CD14-positive monocyte (primary cell): ENCODE measurements at places on chromosomes 3 and 15.
A peak's percentile ranks its signal among the peaks of the same experiment; 100 is the strongest.

DNA sequence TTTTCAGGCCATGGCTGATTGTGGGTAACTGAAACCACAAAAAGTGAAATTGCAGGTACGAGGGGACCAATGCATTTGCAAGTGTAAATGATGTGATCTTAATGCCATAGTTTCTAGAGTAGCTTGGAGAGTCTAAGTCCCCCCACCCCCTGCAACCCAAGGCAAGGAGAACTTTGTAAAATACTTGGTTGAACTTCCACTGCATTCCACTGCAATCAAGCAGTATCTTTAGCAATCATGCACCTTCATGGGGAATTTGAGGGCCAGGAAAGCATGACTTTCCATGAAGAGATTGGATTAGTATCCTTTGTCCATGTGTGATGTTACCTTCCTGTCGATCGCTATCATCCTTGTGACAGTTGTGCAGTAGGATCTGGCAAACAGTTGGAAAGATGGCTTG lies 11.4 kb upstream of the CYP8B1 start:
- no peak for DNase-seq

DNA sequence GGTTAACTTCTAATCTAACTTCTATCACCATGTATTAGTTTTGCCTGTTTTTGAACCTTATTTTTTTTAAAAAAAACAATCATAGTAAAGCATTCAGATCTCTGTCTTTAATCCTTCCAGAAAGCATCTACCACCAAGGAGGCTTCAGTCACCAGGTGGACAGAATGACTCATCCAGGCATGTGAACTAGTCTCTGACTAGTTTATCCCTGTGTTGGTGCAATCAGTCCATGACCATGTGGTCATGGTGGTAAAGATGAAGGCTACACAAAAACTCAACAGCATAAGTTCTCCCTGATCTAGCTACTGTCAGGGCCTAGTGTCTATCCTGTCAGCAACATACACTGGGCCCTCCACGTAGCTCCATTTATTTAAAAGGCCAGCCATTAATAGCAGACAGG lies 750.6 kb downstream of the AGBL1 start:
- DNase-seq: no peak

DNA sequence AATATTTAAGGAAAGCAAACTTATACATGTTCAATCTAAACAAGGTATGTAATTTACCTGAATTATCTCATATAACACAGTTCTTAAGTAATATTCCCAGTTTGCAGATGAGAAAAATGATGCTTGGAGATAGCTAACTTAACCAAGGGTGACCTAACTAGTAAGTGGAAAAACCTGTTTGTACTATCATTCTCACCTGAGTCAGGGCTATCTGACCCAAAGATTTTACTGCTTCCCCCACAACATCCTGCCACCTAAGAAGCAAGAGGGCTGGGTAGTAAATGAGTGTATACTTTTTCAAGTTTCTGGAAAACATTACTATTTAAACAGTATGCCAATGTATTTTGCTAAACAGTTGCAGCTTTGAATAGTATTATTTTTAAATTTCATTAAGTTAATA lies 10.6 kb downstream of the TP63 start:
- DNase-seq: no peak

- no peak for DNase-seq
Measured at GRCh38 chr3:136189043-136189442, 7.1 kb downstream of the MSL2 start.

DNA sequence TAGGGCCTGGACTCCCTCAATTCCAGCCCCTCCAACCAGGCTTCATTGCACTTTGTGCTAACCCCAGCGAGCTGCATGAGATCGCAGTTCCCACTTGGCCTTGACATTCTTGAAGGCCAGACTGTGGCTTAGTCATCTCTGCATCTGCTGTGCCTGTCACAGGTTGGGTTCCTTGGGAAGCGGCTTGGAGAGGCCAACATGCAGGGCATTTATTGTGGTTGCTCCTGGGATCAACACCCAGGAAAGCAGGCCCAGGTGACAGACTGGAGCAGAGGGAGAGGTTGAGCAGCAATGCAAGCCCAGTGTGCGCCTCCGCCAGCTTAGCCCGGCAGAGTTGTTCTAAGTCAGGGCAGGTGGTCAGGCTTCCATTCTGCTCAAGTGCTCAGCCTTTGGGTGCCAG lies 10.5 kb downstream of the ABCF3 start:
- DNase-seq: no peak

- DNase-seq: no peak
Measured at GRCh38 chr3:58095603-58096138, 87.4 kb downstream of the FLNB start.

DNA sequence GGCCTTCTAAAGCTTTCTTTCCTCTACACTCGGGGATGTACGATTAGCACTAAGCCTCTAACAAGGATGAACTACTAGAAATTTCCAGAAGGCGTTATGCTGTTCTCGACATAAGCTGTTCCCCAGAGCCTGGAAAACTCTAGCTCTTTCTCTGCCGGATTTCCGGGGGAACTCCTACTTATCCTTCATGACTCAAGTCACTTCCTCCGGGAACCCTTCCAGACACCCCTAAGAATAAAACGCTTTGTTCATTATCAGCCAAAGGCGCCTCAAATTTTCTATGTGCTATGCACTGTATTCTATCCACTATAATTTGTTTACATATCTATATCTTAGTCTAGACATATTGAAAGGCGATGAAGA lies 455 bp upstream of the SNAP23 start:
- DNase-seq: peak; percentile 73

- no peak for DNase-seq
Measured at GRCh38 chr3:107683447-107683846, 160.7 kb downstream of the BBX start.

DNA sequence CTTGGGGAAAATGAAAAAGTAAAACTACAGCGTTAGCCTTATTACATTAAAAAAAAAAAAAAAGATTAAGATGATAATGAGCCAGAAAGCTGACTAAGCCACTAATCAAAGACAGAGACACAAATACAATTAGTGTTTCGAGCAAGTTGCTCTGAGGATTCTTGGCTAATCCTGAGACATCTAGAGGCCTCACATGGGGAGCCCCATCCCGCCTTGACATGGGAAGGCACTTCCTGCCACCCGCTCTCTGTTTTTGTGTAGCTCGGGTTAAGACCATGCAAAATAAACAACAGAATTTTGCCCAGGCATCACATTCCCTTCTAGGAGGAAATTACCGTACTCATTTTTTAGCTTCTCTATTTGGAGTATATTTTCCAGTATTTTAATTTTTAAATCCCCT lies 15.3 kb downstream of the HESX1 start:
- DNase-seq: no peak

DNA sequence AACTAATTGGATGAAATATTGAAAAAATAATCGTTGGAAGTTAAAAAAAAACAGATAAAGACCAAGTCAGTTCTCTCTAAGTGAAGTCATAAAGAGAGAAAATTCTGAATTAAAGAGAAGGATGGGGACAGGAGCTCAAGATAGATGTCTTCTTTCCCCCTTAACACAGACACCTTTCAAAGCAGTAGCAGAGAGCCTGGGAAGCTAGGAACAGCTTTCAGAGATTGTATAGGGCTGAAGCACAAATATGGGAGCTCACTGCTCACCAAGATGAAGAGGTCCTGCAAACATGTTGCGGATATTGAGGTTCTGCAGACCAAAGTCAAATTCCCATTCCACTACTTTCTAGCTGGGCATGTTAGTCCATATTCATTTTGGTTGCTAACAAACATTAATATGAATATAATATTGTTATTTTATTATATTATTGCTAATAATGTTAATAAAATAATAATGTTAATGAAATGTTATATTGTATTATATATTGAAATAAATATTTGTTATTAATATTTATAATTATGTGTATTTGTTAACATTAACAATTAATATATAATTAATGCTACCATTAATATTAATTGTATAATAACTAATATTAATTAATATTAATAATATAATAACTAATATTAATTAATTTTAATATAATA lies 319.1 kb downstream of the OXSM start:
- DNase-seq: no peak

GRCh38 chr3:24911076-24911475 lies 416.4 kb upstream of the THRB start:
- DNase-seq: no peak

- no peak for DNase-seq
Measured at GRCh38 chr3:114299421-114299820, 5.6 kb downstream of the TIGIT start.

DNA sequence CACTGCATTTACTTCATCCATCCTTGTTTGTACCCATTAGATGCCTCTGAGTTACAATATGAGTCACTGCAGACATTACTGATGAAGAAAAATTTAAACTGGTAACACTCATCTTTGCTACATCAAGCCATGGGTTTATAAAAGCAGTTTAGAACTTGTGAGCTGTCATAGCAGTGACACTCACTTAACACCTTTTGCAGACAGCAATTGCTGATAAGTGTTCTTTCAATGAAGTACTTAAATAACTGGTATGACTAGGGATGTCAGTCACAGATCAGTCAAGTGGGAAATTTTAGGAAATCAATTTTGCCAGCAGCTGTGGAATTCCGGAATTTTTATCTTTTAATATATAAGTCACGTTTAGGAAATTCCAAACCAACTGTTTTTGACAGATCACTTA lies 643.0 kb downstream of the TBL1XR1 start:
- DNase-seq: no peak

GRCh38 chr3:95474338-95474737 lies 1340.1 kb upstream of the EPHA6 start:
- DNase-seq: no peak

DNA sequence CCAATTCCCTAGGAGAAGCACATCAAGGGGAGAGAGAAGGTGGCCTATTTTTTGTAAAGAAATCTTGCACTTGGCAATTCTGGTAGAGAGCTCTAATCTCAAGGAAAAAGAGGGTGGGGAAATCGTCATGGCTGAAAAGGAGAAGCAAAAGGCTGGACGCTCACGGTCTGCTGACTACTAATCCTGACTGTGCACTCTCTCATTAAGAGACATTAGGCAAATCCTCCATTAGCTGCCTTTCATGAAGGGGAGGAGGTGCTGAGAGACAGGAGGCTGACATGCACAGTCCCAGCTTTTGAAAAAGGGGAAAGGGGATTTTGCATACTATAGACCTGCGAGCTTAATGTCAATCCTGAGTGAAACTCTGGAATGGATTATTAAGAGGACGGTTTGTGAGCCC lies 170.0 kb downstream of the NR2F2 start:
- no peak for DNase-seq

GRCh38 chr3:157479464-157480243 lies 23.6 kb downstream of the VEPH1 start:
- DNase-seq: no peak

GRCh38 chr3:29771602-29772001 lies 490.7 kb downstream of the RBMS3 start:
- DNase-seq: no peak

DNA sequence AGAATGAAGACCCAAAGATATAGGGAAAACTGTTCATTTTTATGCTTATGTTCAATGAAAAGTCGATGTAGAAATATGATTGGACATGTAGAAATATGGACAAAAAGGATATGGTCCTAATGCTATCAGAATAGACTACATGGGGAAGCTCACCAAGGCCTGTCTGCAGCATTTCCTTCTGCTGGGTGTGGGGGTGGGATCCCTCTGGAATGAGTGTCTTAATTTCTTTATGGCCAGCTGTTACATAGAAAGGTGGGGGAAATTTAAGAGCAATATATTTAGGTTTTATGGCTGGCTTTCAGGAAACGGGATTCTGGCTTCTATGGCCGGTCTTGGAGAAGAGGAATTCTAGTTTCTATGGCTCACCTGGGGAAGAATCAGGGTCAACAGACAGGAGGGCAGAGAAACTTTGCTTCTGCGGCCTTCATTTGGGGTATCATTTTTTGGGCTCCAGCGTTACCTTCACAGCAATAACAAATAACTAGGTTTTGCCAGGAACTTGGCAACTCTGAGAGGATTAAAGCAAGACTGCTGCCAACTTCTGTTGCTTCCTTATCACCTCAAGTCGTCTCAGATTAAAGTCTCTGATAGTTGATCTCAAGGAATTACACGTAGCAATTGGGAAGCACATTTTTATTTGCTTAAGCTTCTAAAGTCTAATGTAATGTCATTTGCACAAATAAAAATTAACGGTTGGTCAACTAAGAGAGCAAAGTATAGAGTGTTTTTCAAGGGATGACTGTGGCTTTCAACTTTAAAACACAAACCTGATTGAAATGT lies 57.0 kb upstream of the GATM start:
- DNase-seq: no peak

GRCh38 chr3:174229916-174230315 lies 629.2 kb upstream of the NAALADL2 start:
- DNase-seq: no peak

DNA sequence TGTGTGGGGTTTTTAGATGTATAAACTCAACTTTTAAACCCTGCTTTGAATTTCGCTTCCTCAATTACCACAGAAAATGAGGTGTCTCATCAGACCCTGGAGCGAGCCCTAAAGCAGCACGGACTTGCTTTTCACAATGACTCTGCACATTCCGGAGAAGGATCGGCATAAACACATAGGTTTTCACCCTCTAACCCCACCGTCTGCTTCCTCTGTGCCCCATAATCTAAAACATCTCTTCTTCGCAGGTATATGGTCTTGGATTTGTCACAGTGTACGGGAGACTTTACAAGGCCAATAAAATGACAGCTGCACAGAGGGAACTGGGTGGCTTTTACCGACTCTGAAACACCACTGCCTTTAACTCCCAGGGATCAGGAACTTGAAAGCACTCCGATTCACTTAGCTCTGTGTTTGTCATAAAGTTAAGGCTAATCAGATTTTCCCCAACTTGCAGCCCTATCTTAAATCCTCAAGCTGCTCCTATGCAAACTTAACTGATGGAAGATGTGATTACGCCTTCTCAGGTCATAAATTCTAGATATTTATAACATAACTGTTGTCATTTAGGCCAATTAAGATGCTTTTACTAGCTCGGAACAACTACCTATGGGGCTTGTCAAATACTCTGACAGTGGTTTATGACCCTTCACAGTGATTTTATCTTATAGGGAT lies 133.4 kb upstream of the WNT5A start:
- DNase-seq: peak; percentile 63

DNA sequence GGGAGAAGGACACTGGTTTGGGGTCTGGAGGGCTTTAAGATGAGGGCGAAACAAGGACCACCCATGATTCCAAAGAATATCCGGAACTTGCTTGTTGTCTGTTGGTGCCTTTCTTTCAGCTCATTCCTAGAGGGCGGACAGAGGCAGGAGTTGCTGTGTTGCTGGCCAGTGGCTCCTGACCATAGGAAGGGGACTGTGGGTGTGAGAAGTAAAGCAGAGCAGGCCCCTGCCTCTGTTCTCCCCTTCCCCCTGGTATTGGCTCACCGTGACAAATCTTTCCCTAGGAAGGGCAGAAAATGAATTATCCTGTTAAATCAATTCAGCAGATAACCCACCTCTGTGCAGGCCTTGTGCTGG lies 89.1 kb downstream of the LIPC start:
- DNase-seq: peak; percentile 19

- no peak for DNase-seq
Measured at GRCh38 chr3:25038271-25038670, 389.8 kb upstream of the RARB start.

- no peak for DNase-seq
Measured at GRCh38 chr15:43283526-43283925, 16.8 kb upstream of the TGM5 start.

- no peak for DNase-seq
Measured at GRCh38 chr3:117562000-117562399, 852.4 kb downstream of the TUSC7 start.
